NCI-H2081 treated with DMSO at 0.1 percent for 48 hours (cell line): ENCODE measurements at places on chromosomes 6 and 20.

DNA sequence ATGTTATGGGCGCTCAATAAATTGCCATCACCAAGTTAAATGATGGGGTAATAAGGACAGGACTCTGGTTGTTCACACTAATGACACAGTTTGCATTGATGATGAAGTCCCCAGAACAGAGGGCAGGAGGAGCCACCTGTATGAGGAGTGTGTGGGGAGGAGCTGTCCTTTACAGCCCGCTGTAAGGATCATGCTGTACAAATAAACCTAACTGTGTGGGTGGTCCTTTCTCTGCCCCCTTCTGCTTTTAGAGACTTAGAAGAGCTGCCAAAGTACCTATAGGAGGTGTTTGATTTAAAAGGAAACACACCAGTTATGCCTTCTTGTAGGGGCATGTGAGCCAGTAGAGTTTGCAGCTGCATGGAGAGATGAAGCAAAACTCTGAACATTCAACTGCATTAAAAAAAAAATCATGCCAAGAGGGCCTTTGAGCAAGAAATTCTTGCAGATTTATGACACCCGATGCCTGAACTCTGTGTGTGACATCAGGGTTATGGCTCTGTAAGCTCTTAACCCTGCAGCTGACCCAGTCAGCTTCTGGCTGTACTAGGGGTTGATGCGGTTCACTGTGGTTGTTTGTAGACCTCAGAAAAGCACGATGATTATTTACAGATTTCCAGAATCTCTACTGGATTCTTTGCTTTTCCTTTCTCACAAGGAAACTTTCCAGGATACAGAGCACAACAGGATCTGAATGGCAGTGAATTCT, 67.4 kb downstream of the UST start:
- DNase-seq = no peak

GRCh38 chr20:18304618-18305017, 16.3 kb downstream of the ZNF133 start:
- no peak for DNase-seq

DNA sequence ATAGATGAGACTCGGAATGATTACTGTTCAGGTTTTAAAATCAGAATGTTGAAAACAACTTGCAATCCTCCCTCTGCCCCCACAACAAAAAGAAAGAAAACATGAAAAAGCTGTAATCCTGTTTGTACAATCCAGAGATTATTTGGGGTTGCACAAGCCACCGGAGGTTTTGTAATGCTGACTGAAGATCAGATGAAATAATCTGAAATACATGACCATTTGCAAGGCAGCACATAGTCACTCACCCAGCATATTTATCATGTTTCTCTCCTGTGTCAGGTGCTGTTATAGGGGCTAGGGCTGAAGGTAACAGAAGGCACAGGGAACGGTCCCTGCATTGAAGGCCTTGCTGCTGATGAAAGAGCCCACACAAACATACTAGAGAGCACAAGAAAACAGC, 85.3 kb downstream of the SIM1 start:
- DNase-seq = no peak

GRCh38 chr20:62487561-62488354, 12.0 kb upstream of the GATA5 start:
- no peak for DNase-seq

DNA sequence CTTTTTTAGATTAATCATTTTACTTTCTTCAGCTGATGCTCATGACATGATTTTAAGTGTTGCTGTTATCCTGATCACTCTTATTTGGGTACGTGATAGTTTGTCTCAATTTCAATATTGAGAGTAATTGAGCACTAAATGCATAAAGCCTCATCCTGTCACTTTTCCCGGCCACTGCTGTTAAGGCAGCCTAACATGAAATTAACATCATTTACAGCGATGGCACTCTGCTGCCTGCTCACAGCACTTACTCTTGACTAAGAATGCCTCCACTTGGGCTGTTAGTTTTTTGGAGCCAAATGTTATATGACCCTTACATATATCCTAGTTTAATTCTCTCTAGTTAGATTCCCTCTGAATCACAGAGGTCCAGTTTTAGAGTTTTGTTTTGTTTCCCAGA, 107.3 kb downstream of the SLX4IP start:
- no peak for DNase-seq

- no peak for DNase-seq
Measured at GRCh38 chr6:110277100-110277665, 81.0 kb downstream of the METTL24 start.

DNA sequence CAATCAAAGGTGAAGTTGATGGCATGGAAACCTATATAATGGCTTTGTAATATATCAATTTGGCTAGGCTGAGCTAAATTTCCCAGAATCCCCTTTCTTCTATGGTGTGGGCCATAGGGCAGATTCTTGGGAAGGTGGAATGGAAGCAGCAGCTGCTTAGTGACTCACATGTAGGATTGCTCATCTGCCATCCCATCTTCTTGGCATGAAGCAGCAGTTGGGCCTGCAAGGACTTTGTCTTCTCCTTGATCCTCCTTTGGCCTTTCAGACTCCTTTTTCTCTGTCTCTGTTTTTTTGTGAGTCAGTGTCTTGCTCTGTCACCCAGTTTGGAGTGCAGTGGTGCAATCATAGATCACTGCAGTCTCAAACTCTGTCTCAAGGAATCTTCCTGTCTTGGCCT, 52.6 kb upstream of the CEP162 start:
- DNase-seq = no peak

DNA sequence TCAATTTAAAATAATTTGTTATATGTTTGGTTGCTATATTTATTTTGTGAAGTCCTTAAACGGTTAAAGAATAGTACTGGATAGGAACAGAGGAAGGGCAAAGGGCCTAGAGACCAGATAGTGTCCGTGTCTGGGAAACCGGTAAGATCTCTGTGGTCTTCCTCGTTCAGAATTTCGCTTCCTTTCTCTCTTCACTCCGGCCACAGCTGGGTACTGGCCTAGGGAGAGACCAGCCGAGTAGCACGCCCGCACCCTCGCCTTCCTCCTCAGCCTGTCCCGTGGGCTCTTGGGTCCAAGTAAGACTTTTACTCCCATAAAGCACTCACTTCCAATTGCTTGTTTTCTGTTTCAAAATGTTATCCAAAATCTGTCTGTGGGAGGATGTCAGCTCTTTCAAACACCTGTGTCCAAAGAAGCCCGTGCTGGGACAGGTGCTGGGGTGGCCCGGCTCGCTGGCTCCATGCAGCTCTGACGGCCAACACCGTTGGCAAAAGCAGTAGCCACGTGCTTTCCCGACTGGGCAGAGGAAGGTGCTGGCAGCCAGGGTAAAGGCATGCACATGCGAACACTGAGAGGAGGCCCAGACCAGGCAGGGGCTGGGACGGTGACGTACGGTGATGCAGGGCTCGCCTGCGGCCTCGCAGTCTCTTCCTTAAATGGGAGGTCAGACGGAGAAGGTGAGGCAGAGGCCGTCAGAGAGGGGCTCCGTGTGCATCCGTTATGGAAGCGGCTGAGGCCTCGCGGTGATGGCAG, 112.2 kb downstream of the IRF4 start:
- DNase-seq = no peak

- DNase-seq = no peak
Measured at GRCh38 chr6:53119349-53119748, 29.3 kb downstream of the GCM1 start.

DNA sequence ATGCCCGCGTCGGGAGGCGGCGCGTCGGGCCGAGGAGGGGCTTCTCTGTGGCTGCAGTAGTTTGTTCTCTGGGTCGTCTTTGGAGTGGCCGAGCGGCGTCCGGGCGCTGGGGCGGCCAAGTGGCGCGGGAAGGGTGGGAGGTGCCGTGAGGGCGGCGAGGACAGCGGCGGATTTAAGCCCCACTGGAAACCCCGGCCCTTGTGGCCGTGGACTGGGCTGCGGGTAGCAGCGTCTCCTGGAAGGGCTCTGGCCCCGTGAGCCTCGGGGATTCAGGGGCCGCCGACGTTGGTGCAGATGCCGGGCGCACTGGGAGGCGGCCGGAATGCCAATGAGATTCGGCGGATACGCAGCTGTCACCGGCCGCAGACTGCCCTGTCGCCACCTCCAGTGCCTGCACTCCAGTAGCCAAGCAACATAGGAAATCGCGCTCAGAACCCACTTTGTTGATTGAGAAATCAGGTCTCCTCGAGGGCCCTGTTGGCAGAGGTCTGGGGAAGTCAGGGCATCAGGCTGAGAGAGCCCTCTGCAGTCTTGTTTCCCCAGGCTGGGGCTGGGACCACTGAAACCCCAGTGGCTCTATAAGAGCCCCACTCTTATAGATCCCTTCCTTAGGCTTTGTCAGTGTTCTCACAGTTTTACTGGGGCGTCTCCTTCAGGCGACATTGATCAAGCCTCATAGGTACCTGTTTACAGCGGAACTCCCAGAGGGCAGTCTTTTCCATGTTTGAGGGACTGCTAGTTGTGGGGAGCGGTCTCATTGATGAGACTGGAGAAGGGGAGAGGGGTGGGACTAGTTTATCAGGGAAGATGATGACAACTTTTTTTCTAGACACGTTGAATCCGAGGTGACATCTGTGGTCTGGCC, 642 bp downstream of the GZF1 start:
- DNase-seq = no peak

DNA sequence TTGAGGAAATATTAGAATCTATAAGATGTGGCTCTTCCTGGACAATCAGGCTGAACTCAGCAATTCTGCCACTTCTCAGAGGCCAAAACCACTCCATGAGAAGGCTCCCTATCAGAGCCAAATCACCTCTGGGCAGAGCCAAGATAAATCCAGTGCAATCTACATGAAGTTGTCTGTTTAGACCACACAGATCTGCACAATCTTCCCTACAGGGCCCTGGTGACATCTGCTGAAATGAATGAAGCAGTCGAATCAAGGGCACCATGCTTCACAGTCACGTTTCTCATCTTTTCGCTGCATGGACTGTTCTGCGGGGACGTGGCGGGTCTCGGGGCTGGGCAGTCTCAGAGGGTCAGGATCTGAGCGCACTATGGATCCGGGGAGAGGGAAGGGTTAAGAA, 60.1 kb upstream of the CD93 start:
- no peak for DNase-seq

DNA sequence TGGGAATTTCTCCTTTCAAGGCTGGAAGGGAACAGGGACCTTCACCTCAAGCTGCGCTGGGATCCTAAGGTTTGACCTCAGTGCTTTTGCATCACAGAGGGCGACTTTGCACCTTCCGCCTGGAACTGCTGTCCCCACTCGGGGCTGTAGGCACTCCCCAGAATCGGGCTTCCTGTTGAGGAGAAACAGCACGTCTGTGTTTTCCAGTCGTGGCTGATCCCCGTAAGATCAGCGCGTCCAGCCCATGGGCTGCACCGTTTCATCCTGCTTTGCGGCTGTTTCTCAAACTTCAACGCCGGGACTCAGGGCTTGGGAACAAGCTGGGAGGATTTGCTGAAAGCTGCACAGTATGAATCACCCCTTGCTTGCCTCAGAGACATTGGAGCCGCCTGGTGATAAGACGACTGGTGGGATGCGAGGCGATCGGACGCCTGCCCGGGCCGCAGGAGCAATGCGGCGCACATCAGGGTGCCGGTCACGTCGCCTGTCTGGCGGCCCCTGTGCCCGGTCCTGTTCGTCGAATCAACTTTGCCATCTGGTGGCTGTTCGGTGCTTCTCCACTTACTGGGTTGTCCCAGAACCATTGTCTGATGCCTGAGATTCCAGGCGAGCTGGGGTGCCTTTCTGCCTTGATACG, 53.6 kb upstream of the FRMD1 start:
- DNase-seq = no peak

DNA sequence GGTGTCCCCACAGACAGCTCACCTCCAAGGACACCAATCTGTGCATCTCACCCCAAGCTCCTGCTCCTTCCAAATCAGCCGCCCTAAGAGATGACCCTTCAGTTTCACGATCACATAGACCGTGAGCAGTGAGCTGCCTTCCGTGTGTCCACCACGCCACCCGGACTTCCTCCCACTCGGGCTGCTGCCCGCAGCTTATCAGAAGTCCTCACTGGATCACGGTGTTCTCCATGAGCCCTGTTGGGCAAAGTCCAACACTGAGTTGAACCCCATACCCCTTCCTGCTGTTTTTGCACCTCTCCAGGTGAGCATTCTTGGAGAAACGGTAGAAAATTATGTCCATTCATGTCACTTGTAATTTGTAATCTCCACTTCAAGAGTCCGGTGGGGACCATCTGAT, 234.4 kb downstream of the SMOC2 start:
- DNase-seq = no peak

DNA sequence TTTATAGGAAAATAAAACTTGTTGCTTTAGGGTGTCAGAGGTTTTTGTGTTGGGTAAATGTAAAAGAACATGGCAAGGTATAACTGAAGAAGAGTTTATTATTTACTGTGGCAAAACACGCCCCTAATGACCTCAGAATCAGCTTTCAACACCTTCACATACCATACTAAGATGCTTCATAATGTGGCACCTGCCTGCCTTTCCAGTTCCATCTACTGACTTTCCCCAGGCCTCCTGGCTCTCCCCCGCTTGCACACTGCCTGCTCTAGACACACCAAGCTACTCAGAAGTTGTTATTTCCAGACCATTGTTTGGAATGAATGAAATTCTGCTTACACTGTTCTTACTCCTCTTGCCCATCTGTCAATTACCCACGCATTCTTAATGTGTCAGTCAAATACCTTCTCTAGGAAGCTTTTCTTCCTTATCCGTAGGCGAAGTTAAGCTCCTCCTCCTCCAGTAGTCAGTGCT, 1.8 kb downstream of the TIAM2 start:
- DNase-seq = no peak
